ENCODE measurements at places on chromosomes 6 and 20.

GRCh38 chr6:104227508-104227907 lies 632.2 kb downstream of the HACE1 start:
- no peak for DNase-seq

DNA sequence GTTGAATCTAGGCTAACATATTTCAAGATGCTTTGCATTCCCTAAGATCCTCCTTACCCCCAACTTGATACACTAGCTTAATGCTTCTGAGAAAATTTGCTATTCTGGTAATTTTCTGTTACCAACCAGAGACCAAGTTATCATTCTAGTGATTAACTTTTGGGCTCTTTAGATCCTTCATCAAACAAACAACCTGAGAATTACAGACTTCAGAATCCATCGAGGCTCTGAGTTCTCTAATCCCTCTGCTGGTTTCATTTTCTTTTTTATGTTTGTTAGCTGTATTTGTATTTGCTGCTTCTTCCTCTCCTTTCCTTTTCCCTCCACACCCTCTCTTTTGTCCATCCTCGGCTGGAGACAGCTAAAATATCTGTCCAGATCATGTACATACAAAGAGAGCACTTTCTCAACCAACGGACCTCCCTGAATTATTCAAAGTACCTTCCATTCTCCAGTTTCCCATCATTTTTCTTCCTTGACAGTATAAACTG lies 98.7 kb upstream of the RIPOR2 start:
- DNase-seq, result no peak

GRCh38 chr20:50237349-50237748 lies 46.7 kb downstream of the CEBPB start:
- DNase-seq, result no peak

DNA sequence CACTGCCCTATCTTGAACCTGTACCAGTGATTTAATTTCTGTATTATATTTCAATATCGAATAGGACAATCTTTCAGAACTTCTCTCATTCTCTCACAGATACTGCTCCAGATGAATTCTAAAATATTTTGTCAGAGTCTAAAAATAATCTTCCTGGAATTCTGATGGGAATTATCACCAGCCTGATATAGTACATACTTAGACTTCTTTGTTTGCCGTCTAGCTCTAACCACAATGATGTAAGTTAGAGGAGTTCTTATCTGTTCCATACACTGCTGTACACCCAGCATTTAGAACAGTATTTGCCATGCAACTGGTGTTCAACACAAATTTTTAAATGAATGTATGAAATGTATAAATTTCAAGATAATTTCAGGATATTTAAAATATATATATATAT lies 1.3 kb upstream of the HUS1B start:
- no peak for DNase-seq

GRCh38 chr6:16482702-16483314 lies 244.4 kb downstream of the GMPR start:
- DNase-seq, result no peak

GRCh38 chr6:96947055-96947454 lies 22.5 kb downstream of the KLHL32 start:
- DNase-seq, result no peak

- no peak for DNase-seq
Measured at GRCh38 chr20:5171790-5172164, 45.0 kb downstream of the CDS2 start.

GRCh38 chr6:92289831-92290230 lies 1129.5 kb downstream of the EPHA7 start:
- DNase-seq, result no peak

DNA sequence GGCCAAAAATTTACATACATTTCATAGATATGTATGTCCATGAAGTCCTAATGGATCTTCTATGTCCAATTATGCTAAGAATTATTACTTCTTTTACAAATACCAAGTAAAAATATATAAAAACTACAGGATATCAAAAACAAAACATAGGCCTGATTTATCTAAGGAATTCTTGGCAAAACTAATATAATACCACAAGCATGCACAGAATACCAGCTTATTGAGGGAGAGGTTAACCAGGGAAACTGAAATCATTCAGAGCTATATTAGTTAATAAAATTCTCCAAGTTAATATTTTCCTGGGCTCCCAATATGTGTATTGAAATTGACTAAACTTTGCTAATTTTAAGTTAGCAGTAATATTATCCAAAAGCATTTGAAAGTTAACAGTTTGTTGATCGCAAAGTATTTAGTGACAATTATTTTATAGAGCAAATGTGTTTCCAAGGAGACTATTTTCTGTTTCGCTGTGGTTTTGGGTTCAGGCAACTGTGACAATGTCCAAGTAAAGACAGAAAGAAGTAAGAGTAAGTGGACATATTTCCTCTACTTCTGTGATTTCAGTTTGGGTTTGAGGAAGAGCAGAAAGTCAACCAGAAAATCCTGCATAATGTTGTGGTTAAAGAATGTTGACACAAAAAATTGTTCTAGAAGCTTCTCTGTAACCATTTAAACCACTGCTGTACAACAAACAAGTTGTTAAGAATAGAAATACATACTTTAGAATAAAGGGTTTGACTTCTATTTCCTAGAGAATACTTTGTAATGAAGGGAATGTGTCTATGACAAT lies 167.4 kb downstream of the COL21A1 start:
- no peak for DNase-seq

DNA sequence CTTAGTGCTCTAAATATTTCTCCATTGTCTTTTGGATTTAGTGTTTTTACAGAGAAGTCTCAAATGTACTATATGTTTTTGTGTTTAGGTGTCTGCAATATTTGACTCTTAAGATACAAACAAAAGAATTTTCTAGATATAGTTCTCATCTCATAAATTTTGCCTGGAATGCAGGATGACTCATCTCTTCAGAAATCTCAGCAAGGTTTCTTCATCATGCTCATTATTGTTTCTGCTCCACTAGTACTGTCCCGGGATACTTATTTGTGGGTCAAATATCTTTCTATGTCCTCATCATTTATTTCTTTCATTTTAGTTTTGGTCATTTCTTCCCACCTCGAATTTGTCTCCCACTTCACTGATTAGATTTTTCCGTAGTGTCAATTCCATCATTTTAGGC lies 9.5 kb downstream of the AHI1 start:
- DNase-seq, result no peak

DNA sequence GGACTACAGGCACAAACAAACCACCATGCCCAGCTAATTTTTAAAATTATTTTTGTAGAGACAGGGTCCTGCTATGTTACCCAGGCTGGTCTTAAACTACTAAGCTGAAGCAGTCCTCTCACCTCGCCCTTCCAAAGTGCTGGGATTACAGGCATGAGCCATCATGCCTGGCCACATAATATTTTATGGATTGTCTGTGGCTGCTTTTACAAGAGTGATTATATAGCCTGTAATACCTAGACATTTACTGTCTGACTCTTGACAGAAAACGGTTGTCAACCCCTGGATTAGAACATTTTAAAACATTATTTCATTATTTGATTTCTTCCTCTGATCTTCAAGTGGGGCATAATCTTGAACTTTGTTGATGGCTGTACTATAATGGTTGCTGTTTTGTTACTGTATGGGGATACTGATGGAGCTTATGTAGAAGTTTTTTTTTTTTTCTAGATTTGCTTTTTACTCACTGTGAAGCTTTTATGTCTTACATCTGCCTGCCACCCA lies 14.3 kb downstream of the PARD6B start:
- no peak for DNase-seq

DNA sequence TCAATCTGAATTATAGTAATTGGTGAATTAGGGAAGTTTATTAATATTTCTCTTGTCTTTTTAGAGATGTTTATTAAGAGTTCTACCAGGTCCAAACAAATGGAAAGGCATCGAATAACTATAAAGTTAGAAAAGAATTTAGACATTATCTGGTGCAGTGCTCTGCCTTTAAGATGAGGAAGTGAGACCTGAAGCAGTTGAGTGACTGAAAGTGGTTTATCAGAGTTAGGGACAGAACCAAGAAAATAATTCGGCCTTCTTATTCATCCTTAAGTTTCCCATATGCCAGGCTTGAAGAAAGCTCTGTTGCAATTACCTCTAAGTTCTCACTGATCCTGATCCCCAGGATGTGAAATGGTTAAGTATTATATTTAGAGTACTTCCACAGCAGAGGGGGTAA lies 94.2 kb upstream of the FLRT3 start:
- no peak for DNase-seq

- DNase-seq, result no peak
Measured at GRCh38 chr6:76003686-76004085, 68.8 kb downstream of the IMPG1 start.

DNA sequence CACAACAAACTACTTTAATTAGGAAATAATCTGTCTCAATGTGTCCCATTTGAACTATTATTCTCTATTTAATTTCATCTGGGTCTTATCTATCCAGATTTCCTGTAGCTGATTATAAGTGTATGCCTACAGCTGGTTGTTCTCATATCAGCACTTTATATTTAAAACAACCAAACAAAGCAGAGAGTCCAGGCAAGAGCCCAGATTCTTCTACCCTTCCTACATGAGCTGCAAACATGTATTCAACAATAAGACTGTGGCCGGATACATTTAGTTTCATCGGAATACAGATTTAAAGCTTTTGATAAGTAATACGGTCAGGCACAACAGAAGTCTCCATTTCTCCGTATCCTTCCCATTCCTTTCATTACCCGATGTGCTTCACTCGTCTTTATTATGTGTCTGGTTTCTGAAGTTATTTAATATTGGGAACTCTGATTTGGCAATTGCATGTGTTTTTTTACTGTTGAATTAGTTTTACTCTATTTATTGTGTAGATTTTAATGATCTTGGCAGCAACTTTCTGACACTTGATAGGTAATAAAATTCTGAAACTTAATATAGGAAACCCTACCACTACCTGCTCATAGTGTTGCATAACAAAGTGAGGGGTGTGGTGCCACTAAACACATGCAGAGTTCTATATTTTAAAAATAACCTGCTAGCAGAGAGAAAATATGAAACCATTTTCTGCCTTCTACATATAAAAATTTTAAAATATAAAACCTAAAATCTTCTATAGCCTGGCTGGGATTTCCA lies 653.5 kb upstream of the PTCHD4 start:
- no peak for DNase-seq

DNA sequence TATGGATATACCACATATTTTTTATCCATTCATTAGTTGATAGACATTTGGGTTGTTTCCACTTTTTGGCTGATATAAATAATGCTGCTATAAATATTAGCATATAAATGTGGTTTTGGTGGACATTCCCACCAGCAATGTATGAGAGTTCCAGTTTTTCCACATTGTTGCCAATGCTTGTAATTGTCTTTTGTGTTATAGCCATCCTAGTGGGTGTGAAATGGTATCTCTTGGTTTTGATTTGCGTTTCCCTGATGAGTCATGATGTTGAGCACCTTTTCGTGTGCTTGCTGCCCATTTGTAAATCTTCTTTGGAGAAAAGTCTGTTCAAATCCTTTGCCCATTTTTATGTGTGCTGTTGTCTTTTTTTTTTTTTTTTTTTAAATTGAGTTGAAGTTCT lies 54.4 kb downstream of the DHX35 start:
- DNase-seq, result no peak

DNA sequence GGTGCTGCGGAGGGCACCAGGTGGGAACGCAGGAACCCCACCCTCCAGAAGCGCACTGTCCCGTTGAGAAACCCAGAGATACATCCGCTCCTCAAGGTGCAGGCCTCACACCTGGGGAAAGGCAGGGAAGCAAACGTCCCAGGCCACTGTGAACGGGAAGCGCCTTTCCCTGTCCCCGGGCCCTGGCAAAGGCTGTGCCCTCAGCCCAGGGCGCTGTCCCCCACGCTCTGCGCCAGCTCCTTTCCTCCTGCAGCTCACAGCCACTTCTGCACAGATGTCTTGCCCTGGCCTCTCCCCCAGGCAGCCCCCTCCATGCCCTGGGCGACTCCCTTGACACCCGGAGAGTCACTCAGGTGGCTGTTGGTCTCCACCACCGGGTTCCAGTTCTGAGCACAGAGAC lies 203.8 kb downstream of the TAF4 start:
- DNase-seq, result no peak

- no peak for DNase-seq
Measured at GRCh38 chr6:106529438-106529837, 99.9 kb downstream of the RTN4IP1 start.

GRCh38 chr20:57809149-57809548 lies 99.3 kb upstream of the PMEPA1 start:
- DNase-seq, result no peak

GRCh38 chr6:56684342-56685101 lies 41.8 kb upstream of the DST start:
- no peak for DNase-seq

DNA sequence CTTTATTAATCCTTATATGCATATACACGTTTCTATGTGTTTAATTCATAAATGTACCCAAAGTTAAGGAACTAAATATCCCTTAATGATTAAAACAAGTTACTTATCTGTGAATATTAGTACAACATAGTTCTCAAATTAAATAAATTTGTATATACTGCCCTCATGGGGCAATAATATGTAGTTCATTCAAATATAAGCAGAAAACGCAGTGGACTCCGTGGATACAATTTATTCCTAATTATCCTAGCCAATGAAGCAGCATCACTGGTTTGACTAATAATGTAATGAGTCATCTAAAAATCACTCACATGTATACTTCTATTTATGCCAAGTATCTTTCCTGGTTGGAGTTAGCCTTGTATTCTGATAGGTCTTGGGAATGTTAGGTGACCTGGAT lies 111.6 kb downstream of the TBC1D32 start:
- DNase-seq, result no peak

- DNase-seq, result no peak
Measured at GRCh38 chr6:2950713-2951112, 20.7 kb downstream of the SERPINB6 start.

DNA sequence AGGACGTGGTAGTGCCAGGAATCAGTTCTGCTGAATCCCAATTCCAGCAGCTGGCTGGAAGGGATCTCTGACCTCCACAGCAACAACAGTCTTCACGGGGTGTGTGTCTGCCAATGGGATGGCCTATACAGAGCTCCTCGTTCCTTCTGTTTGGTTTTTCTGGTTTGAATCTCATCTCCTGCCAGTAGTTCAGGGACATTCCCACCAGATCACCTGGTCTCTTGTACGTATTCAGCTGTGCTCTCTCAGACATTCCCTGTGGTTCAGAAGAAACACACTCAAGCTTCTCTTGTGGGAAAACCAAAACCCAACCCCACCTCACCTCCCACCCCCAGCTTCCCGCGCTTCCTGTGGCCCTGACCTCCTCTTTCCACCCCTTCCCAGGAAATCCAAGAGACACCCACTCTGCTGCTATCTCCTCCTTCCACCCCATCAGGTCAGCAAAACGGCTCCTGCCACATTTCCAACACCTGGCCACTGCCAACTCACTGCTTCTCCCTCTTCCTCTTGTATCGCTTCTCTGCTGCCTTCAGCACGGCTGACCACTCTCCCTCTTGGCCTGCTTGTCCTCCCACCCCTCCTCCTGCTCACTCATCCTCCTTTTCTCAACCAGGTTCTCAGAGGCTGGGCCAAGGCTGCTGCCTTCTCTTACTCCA lies 63.3 kb upstream of the PTGIS start:
- DNase-seq, result no peak

DNA sequence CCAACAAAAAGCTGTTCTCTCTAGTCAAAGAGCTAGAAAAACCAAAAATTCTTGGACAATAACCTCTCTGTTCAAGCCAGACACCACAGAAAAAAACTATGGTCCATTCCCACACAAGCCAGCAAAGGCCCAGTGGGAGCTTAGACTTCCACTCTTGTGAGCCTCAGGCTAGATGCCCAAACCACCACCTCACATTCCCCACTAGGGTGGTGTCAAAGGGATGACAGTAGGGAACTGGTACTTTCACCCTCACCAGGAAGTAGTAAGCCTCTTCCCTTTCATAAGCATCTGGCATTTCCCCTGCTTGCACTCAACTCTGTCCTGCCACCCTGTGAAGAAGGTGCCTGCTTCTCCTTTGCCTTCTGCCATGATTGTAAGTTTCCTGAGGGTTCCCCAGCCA lies 58.4 kb upstream of the RNF217 start:
- no peak for DNase-seq
